ENCODE measurements at places on chromosomes 3 and 15.

- peak; percentile 13 for DNase-seq
Measured at GRCh38 chr3:71695000-71695482, 30.2 kb downstream of the EIF4E3 start.

GRCh38 chr3:160376681-160377080 is 22.3 kb downstream of the IFT80 start:
- no peak for DNase-seq

DNA sequence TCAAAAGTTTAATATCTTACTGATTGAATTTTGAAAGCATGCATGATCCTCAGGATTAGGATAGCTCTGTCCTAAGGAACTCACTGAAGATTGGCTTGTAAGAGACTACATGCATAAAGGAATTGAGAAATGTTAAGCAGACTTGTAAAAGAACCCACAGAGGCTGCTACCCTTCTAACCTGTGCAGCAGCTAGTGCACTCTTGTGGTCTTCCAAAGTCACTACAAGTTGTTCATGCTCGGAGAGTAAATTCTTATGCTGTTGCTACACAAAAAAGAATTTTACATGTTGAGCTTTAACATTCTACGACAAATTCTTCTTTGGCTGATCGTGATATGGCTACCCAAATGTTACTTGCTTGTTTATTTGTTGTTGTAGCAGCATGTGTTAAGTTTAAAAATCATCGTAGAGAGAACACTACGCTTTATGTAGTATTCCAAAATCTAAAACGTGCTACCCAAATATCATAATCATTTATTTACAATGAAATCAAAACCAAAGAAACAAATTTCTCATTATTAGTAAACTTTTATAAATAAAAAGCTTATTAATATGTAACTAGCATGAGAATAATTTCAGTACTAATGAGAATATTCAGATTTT is 55.0 kb downstream of the GOLIM4 start:
- peak; percentile 46 for DNase-seq

DNA sequence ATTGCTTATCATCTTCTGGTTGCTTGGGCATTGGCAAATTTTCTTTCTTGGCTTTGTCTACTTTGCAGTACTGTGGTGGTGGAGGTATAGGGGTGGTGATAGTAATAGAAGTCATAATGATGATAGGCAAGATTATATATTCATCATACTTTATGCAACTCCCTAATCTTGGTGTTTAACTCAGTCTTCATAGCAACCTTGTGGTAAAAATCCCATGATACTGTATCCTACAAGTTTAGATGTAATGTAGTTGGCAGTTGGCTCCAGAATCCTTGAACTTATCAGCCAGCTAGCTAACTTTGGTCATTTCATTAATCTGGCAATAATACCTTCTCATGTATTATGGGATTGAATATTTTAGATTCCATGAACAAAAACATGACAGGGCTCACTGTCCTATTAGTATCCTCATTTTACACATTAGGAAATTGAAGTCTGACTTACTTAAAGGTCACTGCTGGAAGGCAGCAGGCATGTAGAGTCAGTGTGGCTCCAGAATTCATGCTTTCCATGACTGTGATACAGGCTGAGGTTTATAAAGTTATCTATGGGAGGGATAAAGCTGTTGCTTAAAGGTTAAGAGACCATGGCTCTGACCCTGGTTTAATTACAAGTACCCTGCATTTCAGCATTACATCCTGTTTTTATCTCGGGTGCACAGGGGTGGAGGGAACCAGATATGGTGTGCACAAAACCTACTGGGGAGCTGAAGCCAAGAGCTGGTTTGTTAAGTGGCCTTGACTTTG is 33.3 kb downstream of the RBMS3 start:
- no peak for DNase-seq

GRCh38 chr3:13880811-13881156 is 913 bp upstream of the WNT7A start:
- DNase-seq, result no peak

GRCh38 chr3:23055733-23056376 is 147.3 kb upstream of the UBE2E2 start:
- peak; percentile 65 for DNase-seq

DNA sequence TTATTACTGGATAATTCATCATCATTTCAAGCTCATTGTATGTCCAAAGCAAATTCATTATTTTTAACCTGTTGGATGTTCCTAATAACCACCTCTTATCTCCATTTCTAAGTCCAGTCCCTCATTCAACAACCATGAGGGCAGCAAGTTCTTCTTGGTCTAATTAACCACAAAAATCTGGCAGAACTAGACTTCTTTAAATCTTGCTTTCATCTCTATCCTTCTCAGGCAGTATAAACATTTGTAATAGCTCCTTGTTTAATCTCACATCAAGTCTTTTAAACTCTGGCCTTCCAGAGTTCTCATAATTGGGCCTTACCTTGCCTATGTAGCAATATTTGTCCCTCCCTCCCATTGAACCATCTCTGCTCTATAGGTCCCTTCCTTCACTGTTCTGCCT is 17.0 kb upstream of the GHSR start:
- DNase-seq, result no peak

DNA sequence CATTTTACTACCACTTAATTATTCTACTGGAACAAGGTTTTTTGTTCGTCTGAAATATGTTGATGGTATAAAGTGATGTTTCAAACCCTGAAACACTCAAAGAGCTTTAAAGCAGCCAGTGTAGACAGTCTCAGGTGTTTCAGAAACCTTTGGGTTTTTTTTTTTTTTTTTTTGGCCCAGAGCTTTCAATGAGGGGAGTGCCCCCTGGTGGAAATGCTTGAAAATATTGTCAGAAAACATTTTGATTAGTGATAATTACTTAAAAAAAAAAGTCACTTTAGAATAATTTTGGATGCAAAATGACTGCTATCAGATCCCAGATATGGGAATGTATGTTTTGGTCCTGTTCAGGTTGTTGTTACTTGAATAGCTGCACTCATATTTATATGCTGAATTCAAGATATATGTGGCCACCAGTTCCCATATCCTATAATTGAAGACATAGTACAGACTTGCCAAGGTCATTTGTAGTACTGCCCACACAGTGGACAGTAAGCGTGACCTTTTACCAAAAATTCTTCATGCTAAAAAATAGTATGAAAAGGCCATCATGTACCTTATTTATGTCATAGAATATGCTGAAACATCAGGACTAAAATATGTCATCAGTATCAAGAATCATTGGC is 35.9 kb downstream of the SATB1 start:
- peak; percentile 12 for DNase-seq

DNA sequence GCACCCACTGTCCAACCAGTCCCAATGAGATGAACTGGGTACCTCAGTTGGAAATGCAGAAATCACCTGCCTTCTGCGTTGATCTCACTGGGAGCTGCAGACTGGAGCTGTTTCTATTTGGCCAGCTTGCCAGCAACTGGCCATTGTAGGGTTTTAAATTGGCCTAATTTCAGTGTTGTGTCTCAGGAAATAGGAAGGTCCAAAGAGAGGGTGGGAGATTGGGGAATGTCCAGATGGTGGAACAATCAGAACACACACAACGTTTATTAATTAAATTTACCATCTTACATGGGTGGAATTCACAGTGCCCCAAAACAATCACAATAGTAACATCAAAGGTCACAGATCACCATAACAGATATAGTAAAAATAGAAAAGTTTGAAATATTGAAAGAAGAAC is 189.5 kb downstream of the ZNF385D start:
- DNase-seq, result no peak

DNA sequence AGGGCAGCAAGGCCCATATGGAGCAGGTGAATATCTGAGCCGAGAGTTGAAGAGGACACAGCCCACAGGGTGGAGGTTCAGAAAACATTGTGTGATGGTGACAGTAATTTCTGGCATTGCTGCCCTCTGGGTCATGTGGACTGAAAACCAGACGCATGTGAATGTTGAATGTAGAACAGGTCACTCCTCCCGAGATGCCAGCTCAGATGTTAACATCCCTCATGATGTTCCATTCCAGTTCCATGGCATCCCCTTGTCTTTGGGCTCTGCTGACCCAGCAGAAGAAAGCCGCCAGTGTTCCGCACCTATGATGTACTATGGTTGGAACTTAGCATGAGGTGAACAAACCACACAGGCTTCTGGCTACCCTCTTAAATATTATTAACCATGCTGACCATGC is 110.7 kb upstream of the CTDSPL start:
- no peak for DNase-seq

DNA sequence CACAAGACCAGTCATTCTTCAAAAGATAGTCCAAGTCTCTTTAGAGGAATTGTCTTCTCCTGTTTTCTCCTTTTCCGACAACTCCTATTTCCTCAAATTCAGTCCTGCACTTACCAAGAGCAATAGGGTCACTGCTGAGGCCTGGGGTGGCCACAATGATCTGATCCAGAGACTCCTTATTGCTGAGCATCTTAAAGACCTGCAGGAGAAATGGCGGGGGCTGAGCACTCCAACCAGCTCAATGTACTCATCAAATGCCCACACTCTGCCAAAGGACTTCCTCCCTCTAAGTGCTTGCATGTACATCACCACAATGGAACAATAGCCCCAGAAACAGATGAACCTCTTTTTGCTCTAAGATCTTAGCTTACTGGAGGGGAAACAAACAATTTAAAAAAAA is 9.6 kb downstream of the UBL7 start:
- no peak for DNase-seq

DNA sequence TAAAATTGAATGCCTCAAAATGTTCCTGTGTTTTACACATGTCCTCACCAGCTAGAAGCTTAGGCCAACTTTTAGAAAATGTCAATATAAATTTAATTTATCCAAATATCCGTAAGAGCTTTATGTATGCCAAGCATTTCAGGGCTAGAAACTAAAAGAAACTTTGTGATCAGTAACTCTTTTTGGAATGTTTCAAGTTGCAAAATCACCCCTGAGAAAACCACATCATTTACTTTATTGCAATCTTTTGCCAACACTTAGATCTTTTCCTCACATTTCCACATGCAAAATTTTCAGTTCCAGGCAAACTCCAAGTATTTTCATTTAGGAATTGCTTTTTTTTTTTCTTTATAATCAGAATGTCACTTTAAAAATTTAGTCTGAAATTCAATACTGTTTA is 20.1 kb upstream of the IGF1R start:
- DNase-seq, result no peak

GRCh38 chr3:30795176-30795575 is 99.3 kb downstream of the GADL1 start:
- no peak for DNase-seq

- peak; percentile 98 for DNase-seq
Measured at GRCh38 chr15:60371175-60372051, 26.4 kb downstream of the ANXA2 start.

DNA sequence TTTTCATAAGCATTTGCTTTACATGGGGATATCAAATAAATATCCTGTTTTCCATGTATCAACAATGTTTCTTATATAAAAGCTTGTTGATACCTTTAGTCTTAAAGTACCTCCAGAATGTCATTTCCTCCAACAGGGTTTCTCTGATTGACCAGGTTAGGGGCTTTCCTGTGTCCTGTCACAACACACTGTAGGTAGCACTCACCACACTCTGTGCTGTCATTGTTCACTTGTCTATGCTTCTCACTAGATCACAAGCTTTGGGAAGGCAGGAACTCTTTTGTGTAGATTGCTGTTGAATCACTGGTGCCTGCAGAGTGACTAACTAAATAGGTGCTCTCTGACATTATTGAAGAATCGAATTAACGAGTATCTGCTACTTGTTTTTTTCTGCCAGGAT is 49.8 kb downstream of the USP50 start:
- no peak for DNase-seq

All from ACHN (cell line).